ENCODE measurements at places on chromosomes 5 and 9. TPM values are rescaled to one million over a fixed set of nuclear protein-coding genes. Genes with fewer than 3 reads are reported as not detected.

GRCh38 chr9:125074976-125075375 is 68.4 kb downstream of the SCAI start:
- no peak for DNase-seq

- no peak for DNase-seq
These were observed 28.0 kb upstream of the SYK start for GRCh38 chr9:90773617-90774016.

- no peak for DNase-seq
These were observed 439.5 kb upstream of the CD180 start for GRCh38 chr5:67636091-67636490.

DNA sequence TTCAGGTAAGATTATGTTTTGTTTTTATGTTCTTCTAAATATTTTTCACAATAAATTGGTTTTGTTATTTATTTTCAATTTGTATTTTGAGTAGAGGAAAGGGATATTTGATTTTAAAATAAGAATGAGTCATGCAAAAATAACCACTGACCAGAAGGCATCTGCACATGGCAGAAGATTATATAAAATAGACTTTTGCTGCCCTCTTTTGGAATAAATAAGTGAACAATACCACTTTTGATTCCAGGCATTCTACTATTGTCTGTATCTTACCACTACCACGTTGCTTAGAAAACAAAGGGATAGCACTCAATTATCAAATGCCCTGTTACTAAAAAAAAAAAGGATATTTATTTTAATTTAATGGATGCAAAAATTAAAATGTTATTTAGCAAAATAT is 227.3 kb upstream of the ITGA1 start:
- no peak for DNase-seq

- peak; percentile 40 for DNase-seq
These were observed 5.2 kb downstream of the SURF4 start for GRCh38 chr9:133370685-133371084.

DNA sequence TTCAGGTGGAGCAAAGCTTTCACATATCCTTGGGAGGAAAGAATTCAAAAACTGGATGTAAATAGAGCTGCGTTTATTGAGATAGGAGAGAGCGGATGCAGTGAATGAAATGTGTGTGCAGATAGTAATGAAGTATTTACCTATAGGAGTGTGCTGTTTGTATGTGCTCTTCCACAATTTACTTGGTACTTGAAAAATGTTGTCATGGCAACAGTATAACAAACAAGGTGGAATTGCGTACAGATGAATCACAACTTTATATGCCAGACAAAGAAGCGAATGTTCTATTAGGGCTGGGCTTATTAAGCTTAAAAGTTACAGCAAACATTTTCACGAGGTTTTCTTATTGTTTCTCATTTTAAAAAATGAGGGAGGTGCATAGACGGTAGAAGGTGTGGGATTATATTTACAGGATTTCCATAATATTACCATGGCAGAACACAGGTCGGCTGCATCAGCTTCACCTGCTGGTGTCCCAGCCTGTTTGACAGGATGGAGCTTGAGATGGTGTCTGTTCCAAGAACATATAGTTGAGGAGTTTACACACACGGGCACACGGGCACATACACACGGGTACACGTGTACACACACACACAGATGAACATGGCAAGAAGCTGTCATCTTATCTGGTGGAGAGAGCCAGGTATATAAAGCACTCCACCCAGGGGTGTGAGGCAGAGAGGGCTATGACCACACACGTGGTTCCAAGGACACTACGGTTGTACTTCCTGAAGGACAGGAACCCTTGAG is 155.7 kb downstream of the RMI1 start:
- DNase-seq: no peak

DNA sequence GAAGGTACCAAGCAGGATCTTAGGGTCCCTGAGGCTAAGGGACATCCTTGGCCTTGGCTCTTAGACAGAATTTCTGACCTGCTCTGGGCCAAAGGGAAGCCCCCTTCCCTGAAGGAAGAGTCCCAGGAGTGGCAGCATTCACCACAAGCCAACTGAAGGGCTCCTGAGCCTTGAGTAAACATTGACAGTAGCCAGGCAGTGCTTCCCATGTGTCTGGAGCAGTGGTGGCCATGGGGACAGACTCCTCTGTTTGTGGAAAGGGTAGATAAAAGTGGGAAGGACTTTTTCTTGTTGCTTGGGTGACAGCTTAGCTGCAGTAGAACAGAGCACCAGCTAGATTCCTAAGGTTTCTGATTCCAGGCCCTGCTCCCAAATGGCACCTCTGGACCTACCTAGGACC is 61.4 kb upstream of the VLDLR start:
- no peak for DNase-seq

DNA sequence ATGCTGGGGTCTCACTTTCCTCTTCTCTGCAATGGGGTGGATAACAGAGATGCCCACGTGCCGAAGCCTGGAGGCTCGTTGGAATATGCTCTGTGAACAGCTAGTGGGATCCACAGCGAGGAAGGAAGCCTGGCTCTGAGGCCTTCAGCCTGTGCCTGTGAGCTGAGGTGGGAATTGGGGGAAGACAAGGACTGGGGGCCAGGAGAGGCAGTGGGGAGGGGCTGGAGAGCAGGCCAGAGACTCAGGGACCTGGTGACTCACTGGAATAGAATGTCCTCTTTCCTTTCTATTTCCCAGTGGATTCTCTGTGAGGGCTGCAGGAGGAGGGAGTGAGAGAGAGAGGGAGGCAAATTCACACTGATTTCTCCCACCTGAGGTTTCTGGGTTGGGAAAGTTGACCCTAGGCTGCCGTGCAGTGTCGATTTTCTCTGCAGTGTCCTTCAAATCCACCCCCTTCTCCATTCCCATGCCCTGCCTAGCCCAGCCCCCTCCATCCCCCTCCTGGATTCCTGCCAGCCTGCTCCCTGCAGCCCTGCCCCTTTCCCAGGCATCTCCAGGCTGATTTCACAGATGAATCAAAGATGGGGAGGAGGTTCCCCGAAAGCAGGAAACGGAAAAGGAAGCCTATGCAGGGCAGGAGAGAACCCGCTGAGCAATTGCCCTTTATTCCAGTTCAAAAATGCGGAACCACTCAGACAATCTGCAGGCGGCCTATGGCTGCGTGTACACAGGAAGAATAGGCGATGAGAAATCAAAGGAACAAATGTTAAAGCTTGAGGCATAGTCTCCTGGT is 1.4 kb upstream of the SPAAR start:
- DNase-seq: no peak

DNA sequence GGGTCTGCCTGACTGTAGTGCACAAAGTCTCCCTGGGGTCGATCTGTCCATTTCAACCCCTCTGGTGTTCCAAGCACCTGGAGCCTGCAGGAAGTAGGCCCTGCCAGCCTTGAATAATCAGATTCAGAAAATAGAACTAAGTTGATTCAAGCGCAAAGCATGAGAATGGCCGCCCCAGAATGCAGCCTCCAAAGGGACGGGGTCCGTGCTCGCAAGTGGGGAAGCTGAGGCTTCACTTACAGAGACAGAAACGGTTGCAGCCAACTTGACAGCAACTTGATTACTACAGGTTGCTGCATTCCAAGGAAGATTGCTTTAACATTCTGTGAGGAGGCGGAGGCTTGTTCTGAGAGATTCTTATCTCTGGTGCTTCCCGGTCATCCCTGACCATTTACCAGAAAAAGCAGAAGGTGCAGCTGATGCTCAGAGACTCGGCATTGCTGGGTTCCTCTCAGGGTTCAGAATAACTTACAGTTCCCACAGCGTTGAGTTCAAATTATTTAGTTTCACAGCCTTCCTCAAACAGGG is 14.9 kb upstream of the LRRC14B start:
- DNase-seq: no peak

DNA sequence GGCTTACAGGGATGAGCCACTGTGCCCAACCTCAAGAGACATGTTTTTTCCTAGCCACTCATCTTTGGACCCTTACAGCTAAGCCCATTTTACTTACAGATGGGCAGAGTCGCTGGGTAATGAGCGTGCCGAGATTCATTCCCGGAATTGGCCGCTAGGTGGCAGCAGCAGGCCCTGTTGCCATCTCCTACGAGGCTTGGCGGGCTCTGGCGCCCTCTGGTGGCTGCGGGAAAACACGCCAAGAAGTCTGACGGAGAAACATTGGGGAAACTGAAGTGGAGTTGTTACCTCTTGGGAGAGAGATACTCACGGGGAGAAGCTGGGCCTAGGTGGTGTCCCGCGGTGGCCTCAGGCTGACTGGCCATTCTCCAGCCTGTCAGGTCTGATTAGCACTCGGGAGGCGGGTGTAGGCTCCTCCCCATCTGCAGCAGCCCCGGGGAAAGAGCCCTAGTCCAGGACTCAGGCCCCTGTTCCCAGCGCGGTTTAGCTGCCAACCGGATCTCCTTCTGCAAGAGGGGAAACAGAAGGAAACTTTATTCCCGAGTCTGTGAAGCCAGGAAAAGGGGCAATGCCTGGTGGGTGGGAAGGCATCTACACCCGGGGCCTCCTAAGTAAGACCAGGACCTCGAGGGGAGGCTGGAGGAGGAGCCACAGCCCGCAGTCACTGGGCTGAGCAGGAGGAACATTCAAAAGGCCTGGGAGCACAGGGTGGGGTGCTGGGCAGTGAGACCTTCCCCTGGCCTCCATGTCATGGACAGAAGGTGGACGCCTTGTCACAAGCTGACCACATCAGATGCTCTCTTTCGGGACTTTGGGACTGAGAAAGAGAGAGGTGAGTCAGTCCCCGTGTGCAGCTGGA is 9.7 kb downstream of the PTGES2 start:
- peak; percentile 86 for DNase-seq

DNA sequence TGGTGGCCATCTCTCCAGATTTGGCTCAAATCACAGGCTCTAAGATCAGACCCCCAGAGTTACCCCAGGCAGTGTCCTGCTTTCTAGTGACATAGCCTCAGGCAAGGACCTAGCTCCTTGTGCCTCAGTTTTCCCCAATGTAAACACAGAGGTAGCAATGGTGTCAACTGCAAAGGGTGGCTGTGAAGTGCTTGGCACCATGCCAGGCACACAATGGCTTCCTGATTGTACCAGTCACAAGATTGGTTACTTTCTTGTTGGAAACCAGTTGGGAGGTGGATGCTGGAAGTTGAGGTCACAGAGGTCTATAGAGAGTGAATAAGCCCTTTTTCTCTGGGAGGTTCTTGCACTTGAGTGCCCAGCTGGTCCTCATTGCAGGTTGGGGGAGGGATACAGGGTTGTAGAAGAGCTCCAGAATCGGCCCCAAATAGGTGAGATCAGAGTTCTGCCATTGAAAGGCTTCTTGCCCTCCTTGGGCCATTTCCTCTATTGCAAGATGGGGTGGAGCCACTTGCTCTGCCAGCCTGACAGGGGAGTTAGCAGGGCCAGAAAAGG is 2.3 kb downstream of the STKLD1 start:
- DNase-seq: no peak

GRCh38 chr5:163730206-163730756 is 224.9 kb downstream of the MAT2B start:
- DNase-seq: no peak

GRCh38 chr5:32842813-32843530 is 131.9 kb downstream of the NPR3 start:
- no peak for DNase-seq

GRCh38 chr5:151208481-151208914 is 15.4 kb downstream of the CCDC69 start:
- DNase-seq: no peak

- DNase-seq: no peak
These were observed 202.0 kb upstream of the NR3C1 start for GRCh38 chr5:143605403-143606005.

The DND1 gene
- not detected for polyA plus RNA-seq

The MEGF10 gene
- polyA plus RNA-seq: not detected

The CARTPT gene
- not detected for polyA plus RNA-seq

The ESM1 gene
- 1.7 TPM for polyA plus RNA-seq

The CCL27 gene
- not detected for polyA plus RNA-seq

The C9orf43 gene
- 0.83 TPM for polyA plus RNA-seq

The FAM221B gene
- polyA plus RNA-seq: not detected

The GOLM1 gene
- polyA plus RNA-seq: 2.3 TPM

The MEF2C gene
- not detected for polyA plus RNA-seq

The FCN1 gene
- not detected for polyA plus RNA-seq

The ACTBL2 gene
- not detected for polyA plus RNA-seq

The BTNL9 gene
- polyA plus RNA-seq: not detected

The SEMA6A gene
- 0.49 TPM for polyA plus RNA-seq
